Stimulated activated naive CD4-positive, alpha-beta T cell treated with Interleukin-2 at 50 U/mL for 16 hours (primary cell): ENCODE measurements at places on chromosomes 1 and 21.

- DNase-seq = no peak
Observed at GRCh38 chr1:248842781-248843331, 4.8 kb downstream of the ZNF672 start.

DNA sequence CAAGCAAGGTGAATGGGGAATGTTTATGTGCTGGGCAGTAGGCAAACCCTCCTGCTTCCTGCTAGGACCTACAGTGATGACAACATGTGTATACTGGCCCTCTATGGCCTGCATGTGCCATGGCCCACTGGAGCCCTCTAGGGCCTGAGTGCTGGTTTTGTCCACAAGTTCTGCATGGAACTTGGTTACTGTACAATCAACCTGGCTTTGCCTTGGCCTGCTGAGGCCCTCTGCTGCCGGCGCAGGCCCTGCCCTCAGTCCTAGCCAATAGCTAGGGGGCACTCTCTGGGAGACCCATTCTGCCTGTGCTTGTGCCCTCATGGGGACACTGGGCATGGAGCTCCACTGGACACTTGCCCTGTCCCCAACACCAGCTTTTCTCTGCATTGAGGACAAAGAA lies 138.6 kb upstream of the NGF start:
- no peak for DNase-seq

GRCh38 chr1:48203287-48203900 lies 19.1 kb upstream of the SLC5A9 start:
- DNase-seq = no peak

DNA sequence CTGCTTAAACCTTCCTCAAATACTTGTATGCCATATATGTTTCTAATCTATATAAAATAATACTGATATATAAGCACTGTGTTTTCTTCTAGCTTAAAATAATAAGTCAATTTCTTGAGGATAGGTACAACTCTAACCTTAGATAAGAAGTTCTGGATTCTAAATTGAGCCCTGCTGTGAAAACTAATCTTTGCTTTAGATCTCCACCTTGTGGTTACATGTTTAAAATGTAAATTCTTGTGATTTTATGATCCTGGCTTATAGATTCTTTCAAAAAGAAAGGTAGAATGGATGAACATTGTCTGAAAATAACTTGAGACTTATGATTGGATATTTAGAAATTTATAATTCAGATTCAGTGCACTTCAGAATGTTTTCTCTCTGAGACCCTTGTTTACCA lies 38.9 kb upstream of the HMCN1 start:
- no peak for DNase-seq

GRCh38 chr1:21751281-21751680 lies 31.7 kb downstream of the USP48 start:
- no peak for DNase-seq

- no peak for DNase-seq
Observed at GRCh38 chr1:67887146-67887545, 53.9 kb upstream of the GNG12 start.

GRCh38 chr1:209723756-209724693 lies 19.4 kb downstream of the HSD11B1 start:
- DNase-seq = peak; percentile 44

GRCh38 chr1:86429122-86429725 lies 5.3 kb downstream of the CLCA2 start:
- no peak for DNase-seq

- no peak for DNase-seq
Observed at GRCh38 chr1:13965770-13966398, 265.9 kb downstream of the PRDM2 start.

GRCh38 chr1:209583408-209583807 lies at the start of gene CAMK1G:
CAMK1G (plus strand) TSS chr1:209583714; CDS start chr1:209594984, 11,270 bp downstream.
- DNase-seq = no peak

DNA sequence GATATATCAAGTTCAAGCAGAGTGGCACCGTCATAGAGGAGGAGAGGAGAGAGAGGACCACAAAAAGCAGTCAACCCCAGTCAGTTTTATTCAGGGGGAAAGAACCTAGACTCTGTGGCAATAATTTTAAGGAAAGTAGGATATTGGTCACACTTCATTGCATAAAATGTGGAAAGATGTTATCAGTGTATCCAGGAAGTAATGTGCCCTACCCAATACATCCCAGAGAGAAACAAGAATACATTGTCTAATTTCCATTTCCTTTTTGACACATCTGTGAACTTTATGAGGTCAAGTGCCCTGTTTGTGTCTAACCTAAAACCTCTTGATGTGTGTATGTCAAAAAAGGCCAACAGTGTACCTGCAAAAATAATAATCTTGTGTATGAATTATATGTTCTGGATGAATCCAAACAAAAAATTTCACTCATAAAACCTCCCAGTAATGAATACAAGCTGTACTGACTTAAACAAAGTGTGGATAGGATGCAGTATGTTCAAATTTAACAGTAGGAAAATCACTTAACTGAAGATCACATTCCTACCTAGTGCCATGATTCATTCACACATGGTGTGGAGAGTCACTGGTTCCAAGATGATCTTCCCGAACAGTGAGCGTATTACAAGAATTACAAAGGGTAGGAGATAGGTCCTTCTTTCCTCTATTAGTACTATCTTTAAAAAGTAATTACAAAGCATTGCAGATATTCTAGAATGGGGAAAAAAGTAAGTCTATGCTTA lies 712.1 kb upstream of the CXADR start:
- no peak for DNase-seq

- no peak for DNase-seq
Observed at GRCh38 chr1:211711315-211711705, 35.9 kb upstream of the NEK2 start.

DNA sequence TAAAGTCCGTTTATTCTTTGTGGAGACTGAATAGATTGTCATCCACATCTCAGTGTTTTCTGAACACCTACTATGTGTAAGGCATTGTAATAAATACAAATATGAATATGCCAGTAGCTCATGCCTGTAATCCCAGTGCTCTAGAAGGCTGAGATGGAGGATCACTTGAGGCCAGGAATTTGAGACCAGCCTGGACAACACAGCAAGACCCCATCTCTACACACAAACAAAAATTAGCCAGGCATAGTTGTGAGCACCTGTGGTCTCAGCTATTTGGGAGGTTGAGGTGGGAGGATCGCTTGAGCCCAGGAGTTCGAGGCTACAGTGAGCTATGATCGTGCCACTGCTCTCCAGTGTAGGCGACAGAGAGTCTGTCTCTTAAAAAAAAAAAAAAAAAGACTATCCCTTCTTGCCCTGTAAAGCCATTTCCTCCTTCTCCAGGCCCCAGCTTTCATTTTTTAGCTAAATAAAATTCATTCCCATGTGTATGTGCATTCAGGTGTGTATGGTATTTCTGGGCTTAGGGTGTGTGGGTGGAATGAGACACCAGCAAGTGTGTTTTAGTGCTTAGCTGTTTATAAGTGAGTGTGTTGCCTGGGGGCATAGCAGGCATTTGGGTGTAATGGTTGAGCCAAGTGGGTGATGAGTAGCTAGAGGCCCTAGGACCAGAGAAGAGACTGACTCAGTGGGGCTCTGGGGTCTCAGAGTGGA lies 7.8 kb downstream of the CELSR2 start:
- DNase-seq = no peak

DNA sequence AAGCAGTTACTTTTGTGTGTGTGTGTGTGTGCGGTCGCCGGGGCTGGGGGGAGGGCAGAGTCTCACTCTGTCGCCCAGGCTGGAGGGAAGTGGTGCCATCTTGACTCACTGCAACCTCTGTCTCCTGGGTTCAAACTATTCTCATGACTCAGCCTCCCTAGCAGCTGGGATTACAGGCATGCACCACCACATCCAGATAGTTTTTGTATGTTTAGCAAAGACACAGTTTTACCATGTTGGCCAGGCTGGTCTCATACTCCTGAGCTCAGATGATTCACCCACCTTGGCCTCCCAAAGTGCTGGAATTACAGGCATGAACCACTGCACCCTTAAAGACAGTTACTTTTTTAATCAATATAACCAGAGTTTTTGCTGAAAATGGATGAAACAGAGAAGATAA lies 207.0 kb downstream of the PTPRC start:
- DNase-seq = no peak

DNA sequence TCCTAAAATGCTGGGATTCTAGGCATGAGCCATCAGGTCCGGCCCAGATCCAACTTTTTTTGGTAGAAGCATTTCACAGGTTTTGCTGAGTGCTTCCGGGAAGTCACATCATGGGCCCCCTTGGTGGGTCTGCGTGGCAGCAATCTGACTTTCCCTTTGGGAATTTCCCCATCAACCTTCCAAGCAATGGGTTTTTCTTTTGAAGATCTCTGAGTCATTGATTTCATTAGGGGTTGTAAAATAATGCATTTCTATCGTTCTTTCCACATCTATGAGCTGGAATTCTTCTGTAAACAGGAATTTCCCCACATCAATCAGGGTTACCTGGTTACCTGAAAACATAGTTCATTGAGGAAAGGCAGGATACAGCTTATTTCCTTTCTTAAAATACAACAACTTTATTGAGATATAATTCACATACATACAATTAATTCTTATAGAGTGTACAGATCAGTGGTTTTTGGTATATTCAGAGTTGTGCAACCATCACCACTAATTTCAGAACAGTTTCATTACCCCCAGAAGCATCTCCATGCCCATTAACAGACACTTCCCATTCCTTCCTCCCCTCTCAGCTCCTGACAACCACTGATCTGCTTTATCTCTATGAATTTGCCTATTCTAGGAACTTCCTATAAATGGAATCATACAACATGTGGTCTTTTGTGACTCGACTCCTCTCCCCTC lies 9.9 kb upstream of the ZBTB17 start:
- DNase-seq = peak; percentile 20

- DNase-seq = no peak
Observed at GRCh38 chr1:32605711-32606424, 44.5 kb downstream of the ZBTB8OS start.

DNA sequence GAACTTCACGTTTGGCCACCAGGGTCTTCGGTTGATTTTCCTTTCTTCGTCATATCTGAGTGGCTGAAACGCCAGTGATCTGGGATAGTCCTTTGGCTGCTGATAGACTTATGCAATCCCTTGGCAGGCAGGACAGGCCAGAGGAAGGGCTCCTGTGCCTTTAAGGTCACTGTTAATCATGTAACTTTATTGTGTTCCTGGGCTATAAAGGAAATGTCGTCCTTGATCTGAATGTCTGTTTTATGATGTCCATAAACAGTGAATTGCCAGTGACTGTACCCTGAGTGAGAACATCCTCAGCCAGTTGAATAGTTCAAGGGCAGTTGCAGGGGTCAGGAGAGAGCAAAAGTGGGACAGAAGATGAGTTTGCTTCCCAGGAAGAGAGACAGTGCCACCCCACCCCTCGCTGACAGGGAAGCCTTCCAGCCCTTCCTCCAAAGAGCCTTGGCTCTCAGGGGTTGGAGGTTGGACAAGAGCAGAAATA lies 68.0 kb downstream of the PDE9A start:
- DNase-seq = no peak

- DNase-seq = no peak
Observed at GRCh38 chr1:238675221-238675620, 711.1 kb upstream of the CHRM3 start.

- DNase-seq = no peak
Observed at GRCh38 chr1:81190003-81190402, 610.7 kb upstream of the ADGRL2 start.

GRCh38 chr21:38702196-38702595 lies 103.5 kb upstream of the ETS2 start:
- no peak for DNase-seq

GRCh38 chr21:33360281-33360680 lies 35.5 kb downstream of the IFNAR1 start:
- no peak for DNase-seq

DNA sequence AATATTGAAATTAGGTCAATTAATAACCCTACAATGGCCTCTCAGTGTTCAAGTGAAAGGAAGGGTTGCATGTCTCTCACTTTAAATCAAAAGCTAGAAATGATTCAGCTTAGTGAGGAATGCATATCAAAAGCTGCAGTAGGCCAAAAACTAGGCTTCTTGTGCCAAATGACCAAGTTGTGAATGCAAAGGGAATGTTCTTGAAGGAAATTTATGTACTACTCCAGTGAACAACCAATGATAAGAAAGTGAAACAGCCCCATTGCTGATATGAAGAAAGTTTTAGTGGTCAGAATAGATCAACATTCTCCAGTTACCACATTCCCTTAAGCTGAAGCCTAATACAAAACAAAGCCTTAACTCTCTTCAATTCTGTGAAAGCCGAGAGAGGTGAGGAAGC lies 10.0 kb downstream of the MAEL start:
- DNase-seq = no peak

GRCh38 chr1:240031009-240031408 lies 60.7 kb upstream of the FMN2 start:
- DNase-seq = no peak

GRCh38 chr1:67850151-67850551 lies 16.9 kb upstream of the GNG12 start:
- DNase-seq = no peak

DNA sequence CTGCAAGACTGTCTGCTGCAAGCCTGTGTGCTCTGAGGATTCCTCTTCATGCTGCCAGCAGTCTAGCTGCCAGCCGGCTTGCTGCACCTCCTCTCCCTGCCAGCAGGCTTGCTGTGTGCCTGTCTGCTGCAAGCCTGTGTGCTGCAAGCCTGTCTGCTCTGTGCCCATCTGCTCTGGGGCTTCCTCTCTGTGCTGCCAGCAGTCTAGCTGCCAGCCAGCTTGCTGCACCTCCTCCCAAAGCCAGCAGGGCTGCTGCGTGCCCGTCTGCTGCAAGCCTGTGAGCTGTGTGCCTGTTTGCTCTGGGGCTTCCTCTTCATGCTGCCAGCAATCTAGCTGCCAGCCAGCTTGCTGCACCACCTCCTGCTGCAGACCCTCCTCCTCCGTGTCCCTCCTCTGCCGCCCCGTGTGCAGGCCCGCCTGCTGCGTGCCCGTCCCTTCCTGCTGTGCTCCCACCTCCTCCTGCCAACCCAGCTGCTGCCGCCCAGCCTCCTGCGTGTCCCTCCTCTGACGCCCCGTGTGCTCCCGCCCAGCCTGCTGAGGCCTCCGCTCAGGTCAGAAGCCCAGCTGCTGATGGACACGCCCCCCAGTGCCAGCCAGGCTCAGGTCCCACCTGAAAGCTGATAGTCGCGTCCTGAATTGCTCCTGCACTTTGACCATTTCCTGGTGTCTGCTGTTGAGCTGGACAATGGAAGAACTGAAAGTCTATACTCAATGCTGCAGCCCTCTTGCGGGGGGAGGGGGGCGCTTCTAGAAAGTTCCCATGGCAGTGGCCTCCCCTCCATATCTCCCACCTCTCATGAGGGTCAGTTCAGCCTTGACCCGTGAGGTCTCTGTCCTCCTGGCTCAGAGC lies 1.2 kb downstream of the KRTAP10-4 start:
- DNase-seq = no peak

DNA sequence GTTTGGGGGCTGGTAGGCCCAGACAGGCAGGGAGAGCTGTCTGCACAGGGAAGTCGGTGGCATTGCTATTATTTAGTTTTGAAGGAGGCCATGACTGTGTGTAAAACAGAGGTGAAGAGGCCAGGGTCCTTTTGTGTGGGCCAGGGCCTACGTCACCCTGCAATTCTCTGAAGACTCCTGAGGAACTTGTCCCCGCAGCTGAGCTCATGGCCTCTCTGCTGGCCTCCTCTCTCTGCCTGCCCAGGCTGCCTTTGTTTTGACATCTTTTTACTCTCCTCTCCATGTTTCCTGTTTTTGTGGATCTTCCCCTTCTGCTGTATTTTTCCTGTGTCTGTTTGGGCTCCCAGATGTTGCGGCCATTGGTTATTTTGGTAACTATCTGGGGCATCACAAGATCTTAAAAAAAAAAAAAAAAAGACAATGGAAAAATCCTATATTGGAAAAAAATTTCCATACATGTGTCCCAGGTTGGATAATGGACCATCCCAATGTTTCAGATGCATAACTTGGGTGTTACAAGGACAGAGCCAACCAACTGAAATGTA lies 280.7 kb downstream of the RPS6KC1 start:
- DNase-seq = no peak

GRCh38 chr1:218624052-218624451 lies 278.9 kb downstream of the TGFB2 start:
- no peak for DNase-seq

GRCh38 chr21:45142469-45143308 lies 68.3 kb downstream of the ADARB1 start:
- no peak for DNase-seq
